GM23248 (cell line): ENCODE measurements at places on chromosomes 2 and 18. TPM values are rescaled to one million over a fixed set of nuclear protein-coding genes. Genes with fewer than 3 reads are reported as not detected.

DNA sequence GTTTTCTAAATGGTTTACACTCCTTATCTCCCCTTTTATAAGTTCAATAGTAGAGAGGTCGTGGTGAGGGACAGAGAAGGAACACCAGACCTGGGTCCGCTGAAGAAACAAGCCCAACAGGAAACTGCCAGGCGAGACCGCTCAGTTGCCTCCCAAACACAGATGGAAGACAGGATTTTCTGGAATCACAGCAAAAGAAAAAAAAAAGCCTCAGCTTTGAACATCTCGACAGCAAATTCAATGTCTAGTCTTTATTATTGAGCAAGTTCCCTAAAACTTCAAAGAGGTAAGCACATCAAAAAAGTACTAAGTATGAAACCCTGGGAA lies 33.5 kb upstream of the GNAL start:
- DNase-seq = no peak

DNA sequence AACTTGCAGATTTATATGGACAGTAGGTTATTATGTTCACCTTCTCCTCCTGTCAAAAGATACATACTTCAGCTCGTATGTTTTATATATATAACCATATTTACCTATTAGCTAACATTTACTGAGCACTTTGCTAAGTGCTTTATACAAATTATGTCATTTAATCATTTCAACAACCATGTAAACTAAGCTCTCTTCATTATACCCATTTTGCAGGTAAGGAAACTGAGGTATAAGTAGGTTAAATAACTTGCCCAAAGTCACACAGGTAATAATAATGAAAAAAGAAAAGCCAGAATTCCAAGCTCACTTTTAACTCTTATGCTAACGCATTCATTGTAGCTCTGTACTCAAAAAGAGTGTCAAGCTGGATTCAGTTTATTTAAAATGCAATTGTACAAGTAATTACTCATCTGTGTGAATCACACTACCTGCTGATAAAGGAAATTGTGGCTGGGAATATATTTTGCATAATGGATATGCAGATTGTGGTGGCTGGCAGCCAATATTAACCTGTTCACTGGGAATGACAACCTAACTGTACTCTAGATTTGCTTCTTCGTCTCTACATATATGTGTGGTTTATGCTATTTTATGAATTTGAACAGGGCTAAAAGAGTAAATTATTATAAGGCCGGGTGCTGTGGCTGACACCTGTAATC lies 20.6 kb downstream of the SLC16A14 start:
- no peak for DNase-seq

DNA sequence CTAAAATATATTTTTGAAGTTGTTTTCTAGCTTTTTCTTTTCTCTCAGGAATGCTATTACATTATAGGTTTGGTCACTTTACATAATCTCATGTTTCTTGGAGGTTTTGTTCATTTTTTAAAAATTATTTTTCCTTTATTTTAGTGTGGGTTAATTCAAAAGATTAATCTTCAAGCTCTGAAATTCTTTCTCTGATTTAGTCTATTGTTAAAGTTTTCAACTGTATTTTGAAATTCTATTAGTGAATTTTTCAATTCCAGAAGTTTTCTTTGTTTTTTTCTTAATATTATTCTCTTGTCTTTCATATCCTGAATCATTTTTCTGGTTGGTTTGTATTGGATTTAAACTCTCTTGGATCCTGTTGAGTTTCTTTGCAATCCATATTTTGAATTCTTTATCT lies 80.4 kb downstream of the MSTN start:
- peak; percentile 2 for DNase-seq

DNA sequence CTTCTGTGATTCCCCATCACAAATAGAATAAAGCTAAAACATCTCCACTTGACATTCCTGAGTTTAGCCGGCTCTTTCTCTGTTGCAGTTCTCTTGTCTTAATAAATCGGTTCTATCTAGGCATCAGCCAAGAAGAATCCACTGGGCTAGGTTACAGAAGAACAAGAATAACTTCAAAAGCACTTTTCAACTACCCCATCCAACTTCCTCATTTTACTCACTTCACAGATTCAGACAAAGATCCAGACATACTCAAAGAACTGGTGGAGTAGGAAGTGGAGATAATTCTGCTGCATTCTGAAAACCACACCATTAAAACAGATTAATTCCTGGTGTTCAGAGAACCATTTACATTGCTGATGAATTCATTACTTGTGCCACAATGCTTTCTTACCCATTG lies 9.6 kb upstream of the ALPK2 start:
- no peak for DNase-seq

GRCh38 chr18:62281684-62282083 lies 43.4 kb upstream of the TNFRSF11A start:
- DNase-seq = peak; percentile 96

DNA sequence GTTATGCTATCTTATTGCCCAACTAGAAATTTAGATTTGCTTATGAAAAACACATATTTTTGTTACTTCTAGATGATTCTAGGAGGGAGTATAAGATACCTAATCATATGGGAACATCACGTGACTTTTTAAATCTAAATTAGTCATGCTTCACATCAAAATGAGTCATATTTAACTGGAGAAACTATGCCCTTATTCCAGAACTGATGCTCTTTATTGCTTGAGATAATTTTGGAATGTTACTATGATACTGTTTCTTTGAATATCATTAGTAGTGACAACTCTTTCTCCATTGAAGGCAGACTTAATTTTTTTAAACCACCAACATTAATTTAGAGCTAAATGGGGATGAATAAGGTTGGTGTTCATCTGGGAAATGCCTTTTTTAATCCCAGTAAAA lies 19.9 kb upstream of the ELAC1 start:
- peak; percentile 61 for DNase-seq

DNA sequence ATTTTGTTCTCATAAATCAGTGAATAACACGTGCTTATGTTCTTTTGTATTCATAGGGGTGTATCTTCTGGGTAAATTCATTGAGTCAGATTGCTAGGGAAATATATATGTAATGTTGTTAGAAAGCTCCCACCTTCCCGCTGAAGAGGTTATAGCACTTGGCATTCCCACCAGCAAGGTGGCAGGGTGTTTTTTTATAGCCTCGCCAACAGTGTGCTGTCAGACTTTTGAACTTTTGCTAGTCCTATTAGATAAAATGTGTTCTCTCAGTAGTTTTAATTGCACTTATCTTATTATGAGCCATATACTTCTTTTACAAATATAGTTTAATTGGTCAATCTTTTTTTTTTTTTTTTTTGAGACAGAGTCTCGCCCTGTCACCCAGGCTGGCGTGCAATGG lies 31.0 kb downstream of the MRPS9 start:
- no peak for DNase-seq

DNA sequence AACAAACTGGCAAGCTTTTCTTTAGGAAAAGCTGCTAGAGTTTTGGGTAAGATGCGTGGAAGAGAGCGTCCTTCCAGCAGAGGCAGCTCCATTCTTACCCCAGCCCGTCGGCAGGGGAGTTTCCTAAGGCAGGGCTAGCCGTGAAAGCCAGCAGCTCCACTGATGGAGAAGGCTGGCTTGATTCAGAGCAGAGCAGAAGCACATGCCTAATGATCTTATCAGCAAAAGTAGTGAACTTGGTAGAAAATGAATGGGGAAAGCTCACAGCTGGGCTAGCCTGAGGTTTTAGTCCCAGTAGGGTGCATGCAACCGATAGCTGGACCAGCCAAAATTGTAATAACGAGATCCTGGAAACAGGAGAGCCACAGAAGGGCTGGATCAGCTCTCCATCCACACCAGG lies 20.8 kb downstream of the LAMA1 start:
- DNase-seq = no peak

DNA sequence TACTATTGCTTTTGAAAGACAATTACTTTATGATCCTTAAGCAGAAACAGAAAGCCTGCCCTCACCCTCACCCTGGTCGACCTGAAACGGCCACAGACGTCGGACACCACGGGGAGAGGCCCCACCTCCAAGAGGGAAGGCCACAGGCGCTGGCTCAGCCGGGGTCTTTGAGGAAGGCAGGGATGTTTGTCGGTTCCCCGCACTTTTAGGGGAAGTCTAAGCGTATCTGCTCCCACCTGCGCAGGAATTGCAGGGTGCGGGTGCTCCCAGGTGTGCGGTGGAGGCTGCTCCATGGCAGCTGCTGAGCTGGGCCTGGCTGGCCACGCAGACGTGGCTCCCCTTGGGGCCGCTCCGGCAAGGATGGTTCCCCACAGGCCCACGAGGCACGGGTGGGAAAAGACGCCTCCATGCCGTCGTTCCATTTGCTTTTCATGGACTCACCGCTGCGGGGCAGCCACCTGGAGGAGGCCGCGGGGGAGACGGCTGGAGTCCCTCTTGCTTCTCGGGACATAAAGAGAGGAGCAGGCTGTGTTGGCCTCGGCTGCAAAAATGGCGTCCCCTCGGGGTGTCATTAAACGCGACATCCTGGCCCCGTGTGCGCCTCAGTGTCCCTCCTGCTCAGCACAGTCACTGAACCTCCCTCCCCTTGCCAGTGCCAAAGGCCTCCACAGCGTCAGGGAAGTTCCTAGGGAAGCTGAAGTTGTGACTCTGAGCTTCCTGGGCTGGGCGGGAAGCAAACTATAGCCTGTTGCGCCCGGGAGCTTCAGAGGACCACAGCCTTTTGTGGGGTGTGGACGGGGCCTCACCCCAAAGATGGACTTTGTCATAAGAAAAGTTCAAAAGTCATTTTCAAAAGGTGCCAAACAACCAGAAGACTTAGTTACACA lies 63.4 kb downstream of the NFATC1 start:
- DNase-seq = no peak

- DNase-seq = no peak
These were observed 82.0 kb upstream of the TTC39C start for GRCh38 chr18:23932385-23933067.

GRCh38 chr2:152278526-152278925 lies 56.4 kb upstream of the FMNL2 start:
- no peak for DNase-seq

GRCh38 chr2:200127848-200128247 lies 172.5 kb downstream of the MAIP1 start:
- DNase-seq = peak; percentile 67

The REG1B gene
- polyA plus RNA-seq = not detected in 2 replicates

The MAP2 gene
- 1.1 and 1.3 TPM in 2 replicates for polyA plus RNA-seq

The TFCP2L1 gene
- polyA plus RNA-seq = not detected in 2 replicates

The ASTL gene
- polyA plus RNA-seq = not detected in 2 replicates

The SERPINB4 gene
- not detected in 2 replicates for polyA plus RNA-seq

The SOX11 gene
- 0.08 and 0.13 TPM in 2 replicates for polyA plus RNA-seq

The HRH4 gene
- polyA plus RNA-seq = not detected in 2 replicates
